Stimulated activated CD8-positive, alpha-beta memory T cell treated with anti-CD3 and anti-CD28 coated beads, Interleukin-4, amount 100 ng/mL, for 4 hours (primary cell): ENCODE measurements at places on chromosomes 4 and X.

- no peak for DNase-seq
These were observed 20.1 kb upstream of the SASH3 start for GRCh38 chrX:129759576-129760061.

DNA sequence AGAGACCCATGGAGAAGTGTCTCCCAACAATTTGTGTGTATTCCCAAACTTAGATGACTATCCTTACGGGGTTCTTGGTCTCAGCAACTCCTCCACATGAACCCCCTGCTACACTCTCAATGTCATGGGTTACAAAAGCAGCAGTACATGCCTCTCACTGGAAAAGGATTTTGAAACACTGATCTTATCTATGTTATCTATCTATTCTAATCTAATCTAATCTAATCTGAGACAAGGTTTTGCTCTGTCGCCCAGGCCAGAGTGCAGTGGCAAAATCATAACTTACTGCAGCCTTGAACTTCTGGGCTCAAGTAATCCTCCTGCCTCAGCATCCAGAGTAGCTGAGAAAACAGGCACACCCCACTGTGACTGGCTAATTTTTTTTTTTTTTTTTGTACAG lies 19.3 kb downstream of the TSPAN5 start:
- DNase-seq, result no peak

DNA sequence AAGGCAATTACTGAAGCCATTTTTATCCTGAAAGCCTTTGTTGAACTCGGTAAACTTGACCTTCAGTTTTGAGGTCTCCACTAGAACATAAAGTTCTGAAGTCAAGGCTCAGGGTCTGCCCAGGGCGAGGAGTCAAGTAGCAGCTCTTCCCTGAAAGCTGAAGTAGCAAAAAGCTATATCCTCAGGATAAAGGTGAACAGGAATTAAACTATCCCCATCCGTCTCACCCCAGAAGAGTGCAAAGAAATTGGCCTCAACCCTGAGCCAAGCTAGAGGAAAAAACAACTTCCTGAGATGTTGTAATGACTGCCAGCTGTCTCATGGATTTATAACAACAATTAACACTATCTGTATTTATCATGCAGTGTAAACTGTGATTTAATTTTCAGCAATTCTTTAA lies 590.8 kb downstream of the SPRY1 start:
- DNase-seq, result no peak

DNA sequence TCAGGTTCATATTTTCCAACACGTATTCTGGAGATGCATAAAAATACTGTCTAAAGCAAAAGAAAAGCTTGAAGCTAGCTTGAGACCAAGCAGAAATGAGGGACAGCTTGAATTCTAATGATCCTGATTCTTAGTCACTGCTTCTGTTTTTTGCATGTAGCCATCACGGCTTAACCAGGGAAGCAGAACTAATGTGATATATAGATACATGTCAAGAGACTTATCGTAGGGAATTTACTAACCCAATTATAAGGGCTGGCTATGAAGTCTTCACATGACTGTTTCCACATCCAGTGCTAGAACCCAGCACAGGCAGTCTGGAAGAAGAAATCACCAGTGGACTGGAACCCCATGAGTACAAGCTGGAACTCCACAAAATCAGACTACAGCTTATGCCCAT lies 85.2 kb upstream of the SLIT2 start:
- DNase-seq, result no peak

- DNase-seq, result no peak
These were observed 34.4 kb downstream of the CC2D2A start for GRCh38 chr4:15504041-15504440.

- no peak for DNase-seq
These were observed 30.7 kb upstream of the SMARCA5 start for GRCh38 chr4:143482840-143483239.

DNA sequence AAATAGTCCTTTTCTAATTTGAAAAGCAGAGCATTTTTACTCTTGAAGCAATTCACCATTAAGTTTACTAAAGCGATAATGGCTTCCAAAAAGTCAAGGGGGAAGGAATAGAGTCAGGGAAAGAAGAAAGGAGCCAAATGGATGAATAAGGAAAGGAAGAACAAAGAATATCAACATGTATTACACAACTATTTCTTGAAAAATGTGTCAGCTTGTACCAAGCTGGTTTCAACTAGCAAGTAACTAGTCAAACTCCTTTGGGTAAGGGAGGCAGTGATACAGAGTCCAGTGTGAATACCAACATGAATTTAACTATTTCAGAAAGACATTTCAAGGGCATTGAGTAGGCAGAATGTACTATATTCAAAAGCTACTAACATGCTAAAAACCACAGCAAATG lies 112.1 kb downstream of the ARHGAP6 start:
- no peak for DNase-seq

DNA sequence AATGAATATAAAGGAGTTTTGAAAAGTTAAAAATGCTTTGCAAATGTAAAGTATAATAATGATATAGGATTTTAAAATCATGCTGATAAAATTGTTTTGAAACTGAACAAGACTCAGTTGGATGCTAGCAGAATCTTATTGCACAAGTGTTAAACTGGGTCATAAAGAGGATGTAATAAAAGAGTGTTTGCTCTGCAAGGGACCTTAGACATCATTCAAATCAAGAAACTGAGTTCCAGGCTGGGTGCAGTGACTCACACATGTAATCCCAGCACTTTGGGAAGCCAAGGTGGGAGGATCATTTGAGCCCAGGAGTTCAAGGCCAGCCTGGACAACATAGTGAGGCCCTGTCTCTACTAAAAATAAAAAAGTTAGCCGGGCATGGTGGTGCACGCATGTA lies 27.5 kb upstream of the DUSP21 start:
- no peak for DNase-seq

- no peak for DNase-seq
These were observed 548.9 kb downstream of the PPP4R3C start for GRCh38 chrX:26914232-26914631.

DNA sequence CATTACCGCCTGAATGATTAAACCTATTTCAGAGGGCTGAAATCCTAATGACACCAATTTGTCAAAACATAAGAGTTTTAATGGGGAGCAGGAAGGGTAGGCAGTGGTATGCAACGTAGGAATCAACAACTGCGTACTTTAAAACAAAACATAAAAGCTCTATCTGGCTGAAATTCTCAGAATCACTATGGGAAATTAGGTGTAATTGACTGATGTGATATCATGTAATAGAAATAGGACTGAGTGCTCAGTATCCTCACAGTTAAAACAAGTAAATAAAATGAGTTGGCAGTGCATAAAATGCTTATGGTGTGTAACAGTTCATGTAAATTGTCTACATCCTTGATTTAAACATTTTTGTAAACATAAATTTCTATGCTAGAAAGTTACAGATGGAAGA lies 13.6 kb upstream of the IGSF1 start:
- DNase-seq, result no peak

DNA sequence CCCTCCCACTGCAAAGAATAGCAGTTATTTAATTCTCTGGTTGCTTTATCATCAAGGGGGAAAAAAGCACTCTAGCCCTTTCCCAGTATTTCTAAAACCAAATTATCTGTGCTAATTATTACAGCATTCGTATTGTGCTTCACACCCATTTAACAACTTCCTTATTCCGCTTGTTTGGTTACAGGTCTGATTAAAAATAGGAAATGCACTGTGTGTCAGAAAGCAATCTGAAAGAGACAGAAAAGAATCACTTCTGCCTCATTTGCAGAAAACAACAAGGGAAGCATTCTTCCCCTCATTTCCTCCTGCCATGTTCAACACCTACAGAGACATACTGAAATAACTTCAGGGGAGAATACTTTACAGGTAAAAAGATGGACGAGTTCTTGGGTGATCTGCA lies 114.9 kb upstream of the MAP3K15 start:
- DNase-seq, result no peak

- no peak for DNase-seq
These were observed 131.4 kb upstream of the NEIL3 start for GRCh38 chr4:177178246-177178645.

DNA sequence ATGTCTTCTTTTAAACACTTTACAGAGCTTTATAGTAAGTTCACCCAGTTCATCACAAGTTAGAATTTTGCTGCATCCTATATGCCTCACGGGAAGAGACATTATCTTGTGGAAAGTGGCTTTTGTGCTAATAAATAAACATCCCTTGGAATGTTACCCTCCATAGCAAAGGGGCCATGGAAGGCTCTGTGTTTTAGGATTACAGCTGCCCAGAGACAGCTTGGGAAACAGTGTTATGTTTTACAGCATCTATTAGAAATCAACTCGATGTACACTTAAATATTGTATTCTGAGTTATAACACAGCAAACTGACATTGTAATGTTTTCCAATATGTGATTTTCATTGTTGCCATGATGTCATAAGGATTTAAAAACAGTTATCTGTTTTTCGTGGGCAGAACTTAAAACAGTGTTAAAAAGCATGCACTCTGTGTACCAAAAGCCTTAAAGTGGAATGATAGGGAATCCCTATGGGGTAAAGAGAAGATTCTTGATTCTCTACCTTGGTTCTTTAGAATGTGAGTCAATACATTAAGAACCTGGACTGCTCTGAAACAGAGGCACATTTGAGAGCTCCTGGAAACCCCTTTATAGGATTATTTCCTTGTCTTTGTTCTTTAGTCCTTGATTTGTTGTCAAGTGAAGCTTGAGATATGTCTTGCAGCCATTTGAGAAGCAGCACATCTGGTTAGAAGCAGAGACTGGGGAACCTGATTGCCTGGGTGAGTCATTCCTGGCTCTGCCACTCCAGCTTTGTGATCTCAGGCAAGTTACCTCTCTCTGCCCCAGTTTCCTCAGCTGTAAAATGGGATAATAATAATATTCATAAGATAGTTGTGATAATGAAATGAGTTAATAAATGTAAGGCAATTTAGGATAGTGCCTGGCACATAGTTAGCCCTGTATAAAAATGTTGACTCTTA lies 41.6 kb downstream of the ARHGAP10 start:
- no peak for DNase-seq

DNA sequence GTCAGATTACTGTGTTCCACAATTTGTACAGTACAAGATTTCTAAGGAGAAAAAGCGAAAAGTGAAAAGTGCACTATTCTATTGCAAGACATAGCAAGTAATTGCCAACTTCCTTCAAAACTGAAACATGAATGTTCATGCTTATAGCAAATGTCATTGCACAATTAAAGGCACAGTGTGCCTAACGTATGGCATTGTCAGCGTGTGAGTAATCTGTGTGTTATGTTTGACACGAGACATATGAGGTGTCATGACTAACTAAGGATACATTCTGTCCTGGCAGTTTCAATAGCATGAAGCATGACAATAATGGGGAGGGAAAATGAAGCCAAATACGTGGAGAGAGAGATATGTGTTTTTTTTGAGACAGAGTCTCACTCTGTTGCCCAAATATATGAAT lies 33.6 kb upstream of the TBC1D9 start:
- no peak for DNase-seq

DNA sequence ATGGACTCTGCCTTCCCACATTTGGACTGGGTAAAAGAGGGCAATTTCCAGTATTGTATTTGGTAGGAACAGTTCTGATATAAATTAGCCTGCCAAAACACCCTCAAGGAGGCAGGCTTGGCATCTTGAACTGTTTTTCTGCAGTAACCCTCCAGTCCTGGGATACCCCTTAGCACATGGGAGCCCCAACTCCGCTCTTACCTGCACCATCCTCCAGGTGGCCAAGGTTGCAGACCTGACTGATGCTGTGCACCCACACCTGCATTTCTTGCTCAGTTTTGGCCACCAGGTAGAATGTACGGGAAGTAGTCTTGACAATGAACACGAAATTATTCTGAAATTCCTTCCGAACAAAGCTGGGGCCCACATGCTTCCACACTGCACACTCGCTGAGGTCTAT lies 35.1 kb downstream of the GAB3 start:
- DNase-seq, result no peak
